Natural killer cell treated with Interleukin-12 subunit alpha and Interleukin-12 subunit beta and Interleukin-15 and Interleukin-18, amount 100 ng/mL, for 72 hours (primary cell): ENCODE measurements at places on chromosomes 3 and 15. TPM values are rescaled to one million over a fixed set of nuclear protein-coding genes. Genes with fewer than 3 reads are reported as not detected.
A peak's percentile ranks its signal among the peaks of the same experiment; 100 is the strongest.

GRCh38 chr3:143349455-143349854 lies 229.9 kb downstream of the CHST2 start:
- no peak for DNase-seq

DNA sequence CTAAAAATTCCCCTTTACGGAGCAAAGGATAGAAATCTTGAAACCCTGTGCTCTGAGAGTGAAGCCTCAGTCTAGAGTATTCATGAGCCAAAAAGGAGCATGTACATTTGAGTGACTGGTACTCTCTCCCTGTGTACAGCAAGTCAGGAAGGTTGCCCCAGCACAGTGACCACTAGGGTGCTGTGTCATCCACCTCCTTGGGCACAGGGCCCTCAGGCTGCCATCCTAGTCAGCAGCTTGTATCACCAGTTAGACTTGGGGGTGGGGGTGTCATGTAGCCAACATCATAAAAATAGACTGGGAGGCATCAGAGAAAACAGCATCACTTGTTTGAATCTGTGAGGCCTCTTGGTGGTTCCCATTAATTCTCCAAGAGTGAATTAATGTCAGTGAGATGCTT lies 12.0 kb downstream of the NME9 start:
- DNase-seq, result no peak

GRCh38 chr3:172710664-172711453 lies at the start of gene NCEH1:
Gene NCEH1, minus strand, starts transcription at chr3:172711067. Its CDS starts 83 bp downstream, at chr3:172710984.
- DNase-seq, result peak; percentile 87

GRCh38 chr3:115800489-115801075 lies 177.3 kb downstream of the GAP43 start:
- DNase-seq, result no peak

DNA sequence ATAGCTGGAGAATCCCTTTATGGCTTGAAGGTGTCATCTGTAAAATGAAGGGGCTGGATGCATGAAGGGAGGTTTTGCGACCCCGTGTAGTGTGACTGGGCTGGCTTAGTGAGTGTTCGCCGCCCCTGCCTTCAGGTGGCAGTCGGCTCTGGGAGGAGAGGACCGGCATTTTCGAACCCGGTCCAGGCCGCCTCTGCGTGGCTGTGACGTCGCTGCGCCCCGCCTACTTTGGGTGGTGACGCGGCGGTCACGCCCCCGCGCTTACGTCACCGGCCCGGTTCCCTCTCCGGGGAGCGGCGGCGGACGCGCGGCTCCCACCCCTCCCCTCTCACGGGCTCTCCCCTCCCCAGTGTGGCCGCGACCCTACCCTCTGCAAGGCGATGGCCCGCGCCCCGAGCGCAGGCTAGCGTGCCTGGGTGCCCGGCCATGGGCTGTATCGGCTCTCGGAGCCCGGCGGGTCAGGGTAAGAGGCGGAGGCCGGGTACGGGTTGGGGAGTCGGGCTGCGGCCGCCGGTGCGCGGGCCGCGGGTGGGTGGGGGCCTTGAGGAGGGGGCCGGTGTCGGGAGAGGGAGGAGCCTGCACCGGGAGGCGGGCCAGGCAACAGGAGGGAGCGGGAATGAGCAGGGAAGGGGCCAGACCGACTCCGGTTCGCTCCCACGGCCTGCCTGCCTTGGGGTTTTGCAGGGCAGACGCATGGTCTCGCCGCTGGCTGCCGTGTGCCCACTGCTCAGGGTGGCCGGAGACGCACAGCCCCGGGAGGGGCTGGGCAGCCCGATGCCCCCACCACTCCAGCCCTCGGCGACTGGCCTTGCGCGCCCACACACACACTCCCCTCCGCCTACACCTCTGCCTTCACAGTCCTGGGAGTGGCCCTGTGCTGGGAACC lies 1.5 kb upstream of the FAM131A start:
- peak; percentile 86 for DNase-seq

GRCh38 chr3:60912876-60913275 lies 338.4 kb downstream of the FHIT start:
- no peak for DNase-seq

DNA sequence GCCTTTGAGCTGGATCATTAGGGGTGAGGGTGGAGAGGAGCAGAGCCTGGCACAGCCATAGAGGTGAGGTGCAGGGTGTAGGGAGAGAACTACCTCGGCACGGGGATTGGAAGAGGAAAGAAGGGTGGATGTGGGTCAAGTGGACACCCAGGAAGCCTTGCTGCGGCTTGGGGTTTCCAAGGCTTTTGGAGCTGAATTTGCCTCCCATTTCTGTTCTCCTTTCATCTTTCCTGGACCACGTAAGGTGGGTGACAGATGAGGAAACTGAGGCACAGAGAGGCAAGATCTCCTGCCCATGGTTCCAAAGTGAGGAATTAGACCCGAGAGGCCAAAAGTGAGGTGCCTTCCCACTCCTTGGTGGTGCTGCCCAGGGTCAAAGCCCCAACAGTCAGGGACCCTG lies 35.4 kb upstream of the SFMBT1 start:
- DNase-seq, result no peak

The SCAANT1 gene
- total RNA-seq, result not detected

The RAD51 gene
- total RNA-seq, result 36.2 TPM

The ANKRD63 gene
- total RNA-seq, result not detected
